ENCODE measurements at places on chromosomes 13 and 19.

DNA sequence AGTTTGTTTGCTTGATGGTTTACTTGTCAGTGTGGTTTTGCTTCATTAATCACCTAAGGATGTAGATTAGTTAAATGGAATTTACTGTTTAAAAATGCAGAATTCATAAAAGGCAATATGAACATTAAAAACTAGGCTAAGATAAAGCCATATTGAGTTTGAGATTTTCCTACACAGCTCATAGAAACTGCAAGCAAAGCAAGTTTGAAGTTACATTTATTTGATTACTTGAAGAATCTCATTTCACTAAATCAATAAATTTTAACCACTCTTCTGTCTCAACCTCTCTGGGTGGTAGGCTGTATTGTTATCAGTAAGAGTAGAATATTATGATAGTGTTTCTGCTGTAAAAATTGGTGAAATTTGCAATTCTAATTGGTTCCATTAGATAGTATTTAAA is 1180.7 kb upstream of the SLC10A2 start:
- DNase-seq = no peak

GRCh38 chr19:37361994-37362393 is 8.9 kb upstream of the ZNF527 start:
- no peak for DNase-seq

DNA sequence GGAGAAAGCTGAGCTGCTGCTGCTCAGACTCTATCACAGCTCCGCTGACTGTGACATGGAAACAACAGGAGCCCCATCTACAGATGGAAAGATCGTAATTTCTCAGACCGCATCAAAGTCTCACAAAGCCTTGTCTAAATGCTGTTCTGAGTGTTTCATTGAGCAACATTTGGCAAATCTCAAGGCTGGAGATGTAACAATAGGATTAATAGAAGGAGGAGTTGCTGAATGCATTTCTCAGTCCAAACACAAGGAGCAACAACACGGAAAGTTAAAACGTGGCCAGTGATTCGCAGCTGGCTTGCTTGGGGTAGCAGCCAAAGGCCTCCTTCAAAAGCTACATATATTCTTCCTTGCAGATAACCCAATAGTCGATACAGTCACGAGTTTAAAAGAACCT is 55.7 kb downstream of the MRPL57 start:
- no peak for DNase-seq

DNA sequence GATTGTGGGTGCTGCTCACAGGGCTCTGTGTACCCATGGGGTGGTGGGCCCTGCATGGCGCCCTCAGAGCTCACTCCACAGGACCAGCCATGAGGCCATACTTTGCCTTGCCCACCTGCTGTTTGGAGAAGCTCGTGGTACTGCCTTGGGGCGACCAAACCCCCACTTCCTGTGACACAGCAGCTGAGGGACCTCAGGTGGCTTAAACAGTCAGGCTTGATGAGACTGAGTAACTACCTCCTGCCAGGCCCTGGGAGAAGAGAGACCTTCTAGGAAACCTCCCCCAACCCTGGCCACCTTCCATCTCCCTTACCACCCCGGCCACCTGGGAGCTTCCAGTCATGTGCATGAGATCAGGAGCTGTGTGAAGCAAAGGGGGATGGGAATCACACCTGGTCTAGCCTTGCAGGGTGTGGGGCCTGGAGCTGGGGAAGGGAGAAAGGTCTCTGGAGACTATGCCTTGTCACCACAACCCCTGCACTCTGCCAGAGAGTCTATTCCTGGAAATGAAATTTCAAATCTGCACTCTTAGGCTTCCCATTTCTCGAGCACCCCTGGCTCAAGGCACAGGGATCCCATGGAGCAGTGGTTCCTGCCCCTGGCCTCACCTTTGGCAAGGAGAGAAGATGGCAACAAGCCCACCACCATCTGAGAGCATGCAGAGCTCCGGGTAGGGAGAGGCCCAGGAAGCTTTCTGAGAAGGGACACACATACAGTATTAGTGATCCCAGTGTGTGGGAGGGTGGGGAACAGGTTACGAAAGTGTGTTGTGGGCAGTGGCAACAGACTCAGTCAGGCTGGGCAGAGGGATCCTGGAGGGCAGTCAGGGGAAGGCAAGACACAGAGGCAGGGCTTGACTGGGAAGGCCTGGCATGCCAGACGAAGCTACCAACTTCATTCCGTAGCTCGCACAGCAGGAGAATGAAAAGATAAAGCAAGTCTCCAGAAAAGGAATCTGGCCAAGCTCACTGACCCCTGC is 125.0 kb downstream of the URI1 start:
- DNase-seq = no peak

DNA sequence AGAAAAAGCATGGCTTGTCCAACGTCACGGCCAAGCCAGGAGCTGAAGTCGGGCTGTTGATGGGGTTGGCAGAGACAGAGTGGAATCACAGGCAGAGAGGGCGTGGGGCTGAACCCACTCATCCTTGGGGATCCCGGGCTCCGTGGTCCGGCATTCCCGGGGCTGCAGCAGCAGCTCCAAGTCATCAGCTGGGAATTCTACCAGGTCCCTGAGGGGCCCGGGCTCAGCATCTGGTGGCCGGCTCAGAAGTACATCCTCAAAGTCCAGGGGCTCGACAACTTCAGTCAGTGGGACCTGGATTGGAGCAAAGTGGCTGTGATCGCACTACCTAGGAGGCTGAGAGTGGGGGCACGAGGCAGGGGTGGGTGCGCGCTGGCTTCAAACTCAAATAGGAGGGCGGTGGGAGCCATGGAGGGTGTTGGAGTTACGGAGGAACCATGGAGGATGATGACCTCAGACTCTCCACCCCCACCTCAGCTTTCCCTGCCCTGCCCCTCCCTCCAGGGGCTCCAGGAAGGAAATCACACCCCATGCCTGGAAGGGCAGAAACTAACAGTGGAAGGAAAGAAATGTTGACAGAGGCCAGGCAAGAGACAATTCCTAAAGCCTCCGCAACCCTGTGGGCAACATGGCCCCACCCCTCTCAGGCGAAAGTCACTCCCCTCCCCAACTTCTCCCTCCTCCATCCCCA is 9.5 kb downstream of the DOCK6 start:
- DNase-seq = no peak

DNA sequence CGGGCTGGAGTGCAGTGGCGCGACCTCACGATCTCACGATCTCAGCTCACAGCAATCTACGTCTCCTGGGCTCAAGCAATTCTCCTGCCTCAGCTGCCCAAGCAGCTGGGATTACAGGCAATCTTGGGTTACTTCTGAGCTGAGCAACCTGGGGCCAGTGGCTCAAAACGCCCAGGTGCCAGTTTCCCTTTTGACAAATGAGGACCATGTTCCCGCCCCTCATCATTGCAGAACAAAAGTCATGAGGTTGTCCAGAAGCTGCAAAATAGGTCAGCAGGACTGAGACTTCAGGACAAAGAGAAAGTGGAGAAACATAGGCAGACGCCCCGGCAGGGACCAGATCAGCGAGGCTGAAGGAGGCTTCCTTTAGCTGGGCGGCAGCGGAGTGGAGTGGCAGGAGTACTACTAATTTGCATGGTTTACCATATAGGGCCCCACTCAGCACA is 3.3 kb upstream of the ADGRE5 start:
- DNase-seq = no peak

- peak; percentile 44 for DNase-seq
Measured at GRCh38 chr19:45569619-45570421, 14.8 kb downstream of the OPA3 start.

GRCh38 chr19:12703046-12703445 is 6.6 kb upstream of the FBXW9 start:
- no peak for DNase-seq
